ENCODE measurements at places on chromosomes 5 and 9.

GRCh38 chr5:44933686-44934085 is 124.9 kb downstream of the MRPS30 start:
- no peak for DNase-seq

DNA sequence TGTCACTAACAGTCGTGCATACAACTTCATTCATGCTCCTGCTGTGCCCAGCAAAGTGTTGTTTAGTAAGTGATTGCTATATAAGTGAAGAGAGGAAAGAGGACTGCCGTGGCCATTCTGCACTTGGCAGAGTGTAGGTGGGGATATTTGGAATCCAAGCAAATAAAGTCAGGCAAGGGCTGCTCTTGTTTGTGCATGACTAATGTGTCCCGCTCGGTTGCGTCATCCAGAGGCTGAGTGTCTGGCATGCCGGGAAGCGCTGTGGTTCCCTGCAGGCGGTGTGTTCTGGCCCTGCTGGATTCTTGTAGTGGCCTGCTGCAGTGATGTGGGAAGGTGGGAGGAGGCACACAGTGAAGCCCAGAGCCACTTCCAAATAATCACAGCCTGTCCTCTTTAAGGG is 136.9 kb upstream of the ANKH start:
- peak; percentile 85 for DNase-seq

DNA sequence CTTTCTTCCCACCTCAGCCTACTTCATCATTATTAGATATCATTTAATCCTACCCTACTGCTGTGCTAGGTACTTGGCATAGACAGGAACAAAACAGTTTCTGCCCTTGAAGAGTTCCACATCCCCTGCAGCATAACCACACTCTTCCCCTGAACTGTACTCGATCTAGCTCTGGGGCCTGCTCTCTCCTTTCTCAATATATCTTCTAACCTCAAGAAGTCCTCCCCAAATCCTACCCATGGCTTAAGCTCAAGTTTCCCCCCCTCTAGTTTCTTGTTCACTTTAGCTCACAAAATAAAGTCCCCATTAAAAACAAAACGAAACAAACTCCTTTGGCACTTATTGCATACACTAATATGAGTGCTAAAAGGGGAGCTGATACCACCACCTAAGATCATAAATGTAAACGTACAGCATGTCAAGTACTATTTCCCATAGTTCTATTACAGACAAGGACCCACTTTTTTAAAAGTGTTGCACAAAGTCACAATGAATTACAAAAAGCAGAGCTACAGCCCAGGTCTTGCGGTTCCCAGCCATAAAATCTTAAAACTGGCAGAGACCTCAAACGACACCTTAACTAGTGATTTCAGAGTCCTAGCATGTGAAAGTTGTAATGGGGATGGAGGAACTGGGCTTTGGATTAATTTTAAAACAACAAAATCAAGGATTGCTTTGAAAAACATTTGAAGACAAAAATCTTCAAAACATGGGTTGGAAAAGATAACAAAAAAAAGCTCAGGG is 80.7 kb downstream of the PTPDC1 start:
- no peak for DNase-seq

DNA sequence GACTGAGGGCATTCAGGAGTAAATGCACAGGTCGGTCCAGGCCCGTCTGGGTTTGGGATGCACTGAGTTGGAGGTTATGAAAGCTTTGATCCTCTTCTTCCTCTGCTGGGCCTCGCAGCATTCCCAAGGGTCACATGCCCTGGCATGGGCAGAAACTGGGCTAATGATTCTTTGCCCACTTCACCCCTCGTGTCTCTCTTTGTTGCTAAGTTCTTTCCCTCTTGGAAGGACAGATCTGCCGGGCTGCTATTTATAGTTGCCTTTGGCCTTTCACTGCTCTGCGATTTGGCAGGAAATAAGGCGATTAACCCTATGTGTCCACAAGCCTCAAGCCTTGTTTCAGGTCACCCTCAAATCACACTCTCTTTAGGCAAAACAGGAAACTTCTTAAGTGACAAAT is 66.9 kb downstream of the ENTREP1 start:
- DNase-seq: no peak

DNA sequence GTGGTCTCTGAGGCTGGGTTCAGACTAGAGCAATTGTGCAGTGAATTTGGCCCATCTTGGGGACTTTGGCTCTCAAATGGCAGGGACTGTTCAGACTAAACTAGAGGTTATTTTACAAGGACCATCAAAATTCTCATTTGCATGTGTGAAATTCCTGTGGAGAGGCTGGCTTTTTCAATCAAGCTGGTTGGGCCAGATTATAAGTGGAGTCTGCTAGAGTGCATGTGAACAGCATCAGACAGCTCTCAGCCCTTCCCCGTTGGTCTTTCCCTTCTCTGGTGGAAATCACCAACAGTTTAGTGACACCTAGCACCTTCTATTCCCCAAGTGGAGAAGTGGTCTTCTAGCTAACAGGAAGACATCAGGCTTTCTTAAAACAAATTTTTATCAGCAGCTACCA is 301.3 kb downstream of the CWC27 start:
- DNase-seq: no peak

GRCh38 chr9:116499434-116499833 is 187.7 kb upstream of the TRIM32 start:
- DNase-seq: no peak

- DNase-seq: no peak
Measured at GRCh38 chr9:4020038-4020754, 279.7 kb downstream of the GLIS3 start.

GRCh38 chr5:14125262-14125661 is 17.9 kb upstream of the TRIO start:
- no peak for DNase-seq

Data from posterior cingulate gyrus (tissue), 11 donors.